Cortex of kidney (tissue), 1 donor: ENCODE measurements at places on chromosomes 5 and 9.

GRCh38 chr9:118954857-118955256, 414.4 kb downstream of the BRINP1 start:
- no peak for DNase-seq

DNA sequence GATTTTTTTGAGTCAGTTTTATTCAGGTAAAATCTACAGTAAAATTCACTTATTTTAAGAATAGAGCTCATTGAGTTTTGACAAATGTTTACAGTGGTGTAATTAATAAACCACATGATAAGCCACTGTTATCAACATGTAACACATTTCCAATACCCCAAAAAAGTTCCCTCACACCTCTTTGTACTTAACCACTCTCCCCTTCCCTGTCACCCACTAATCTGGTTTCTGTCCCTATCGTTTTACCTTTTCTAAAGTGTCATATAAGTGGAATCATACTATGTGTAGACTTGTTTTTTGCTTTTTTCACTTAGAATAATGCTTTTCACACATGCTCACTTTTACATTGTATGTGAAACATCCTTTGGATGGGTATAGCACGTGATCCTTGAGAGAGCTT, 127.2 kb downstream of the KDM4C start:
- no peak for DNase-seq

DNA sequence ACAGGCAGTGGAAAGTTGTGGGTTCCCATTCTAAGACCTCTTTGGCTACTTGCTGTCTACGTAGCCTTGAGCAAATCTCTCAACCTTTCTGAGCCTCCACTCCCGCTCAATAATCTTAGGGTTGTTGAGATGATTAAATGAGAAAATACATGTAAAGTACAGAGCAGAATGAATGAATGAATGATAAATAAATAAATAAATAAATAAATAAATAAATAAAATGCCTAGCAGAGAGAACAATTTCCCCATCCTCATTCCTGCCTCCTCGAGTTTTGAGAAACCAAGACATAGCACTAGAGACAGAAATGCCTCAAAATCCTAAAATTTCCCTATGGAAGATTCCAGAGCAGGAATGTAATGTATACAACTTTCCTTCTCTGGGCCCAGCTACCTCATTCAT, 128.3 kb upstream of the RAD23B start:
- DNase-seq, result no peak

DNA sequence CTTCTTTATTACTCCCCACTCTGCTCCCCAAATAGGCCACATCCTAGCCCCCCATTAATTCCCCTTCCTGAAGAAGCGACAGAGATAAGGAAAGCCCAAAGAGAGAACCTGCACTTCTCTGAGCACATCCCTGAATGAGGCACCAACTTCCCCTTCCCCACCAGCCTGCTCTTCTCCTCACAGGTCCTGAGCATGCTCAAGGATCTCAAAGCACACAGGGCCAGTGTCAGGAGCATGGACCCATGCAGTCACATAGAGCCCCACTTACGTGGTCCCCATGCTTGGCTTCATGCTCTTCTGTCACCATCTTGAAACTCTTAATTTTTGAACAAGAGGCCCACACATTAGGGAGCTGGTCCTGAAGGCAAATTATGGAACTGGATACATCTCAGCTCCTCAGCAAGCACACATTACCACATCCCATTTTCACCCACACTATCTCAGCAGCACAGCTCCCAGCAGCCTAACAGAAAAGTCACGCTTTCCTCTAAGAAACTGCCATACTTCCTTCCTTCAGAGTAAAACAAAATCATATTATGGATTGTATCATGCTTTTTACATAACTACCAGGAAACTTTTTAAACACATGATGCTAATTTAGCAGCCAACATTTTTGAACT, 99.8 kb downstream of the NFIB start:
- DNase-seq, result no peak

DNA sequence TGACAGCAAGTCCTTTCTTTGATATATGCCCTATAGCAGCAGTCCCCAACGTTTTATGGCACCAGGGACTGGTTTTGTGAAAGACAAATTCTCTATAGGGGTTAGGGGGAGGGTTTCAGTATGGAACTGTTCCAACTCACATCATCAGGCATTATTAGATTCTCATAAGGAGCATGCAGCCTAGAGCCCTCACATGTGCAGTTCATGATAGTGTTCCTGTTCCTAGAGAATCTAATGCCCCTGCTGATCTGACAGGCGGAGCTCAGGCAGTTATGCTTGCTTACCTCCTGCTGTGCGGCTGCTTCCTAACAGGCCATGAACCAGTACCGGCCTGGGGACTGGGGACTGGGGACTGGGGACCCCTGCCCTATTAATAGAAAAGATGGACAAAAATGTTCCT, 2.7 kb upstream of the RAPGEF6 start:
- no peak for DNase-seq

- no peak for DNase-seq
Observed at GRCh38 chr5:128264564-128265360, 181.2 kb downstream of the SLC12A2 start.

GRCh38 chr5:19988457-19988856, 457 bp upstream of the CDH18 start:
- DNase-seq, result no peak

DNA sequence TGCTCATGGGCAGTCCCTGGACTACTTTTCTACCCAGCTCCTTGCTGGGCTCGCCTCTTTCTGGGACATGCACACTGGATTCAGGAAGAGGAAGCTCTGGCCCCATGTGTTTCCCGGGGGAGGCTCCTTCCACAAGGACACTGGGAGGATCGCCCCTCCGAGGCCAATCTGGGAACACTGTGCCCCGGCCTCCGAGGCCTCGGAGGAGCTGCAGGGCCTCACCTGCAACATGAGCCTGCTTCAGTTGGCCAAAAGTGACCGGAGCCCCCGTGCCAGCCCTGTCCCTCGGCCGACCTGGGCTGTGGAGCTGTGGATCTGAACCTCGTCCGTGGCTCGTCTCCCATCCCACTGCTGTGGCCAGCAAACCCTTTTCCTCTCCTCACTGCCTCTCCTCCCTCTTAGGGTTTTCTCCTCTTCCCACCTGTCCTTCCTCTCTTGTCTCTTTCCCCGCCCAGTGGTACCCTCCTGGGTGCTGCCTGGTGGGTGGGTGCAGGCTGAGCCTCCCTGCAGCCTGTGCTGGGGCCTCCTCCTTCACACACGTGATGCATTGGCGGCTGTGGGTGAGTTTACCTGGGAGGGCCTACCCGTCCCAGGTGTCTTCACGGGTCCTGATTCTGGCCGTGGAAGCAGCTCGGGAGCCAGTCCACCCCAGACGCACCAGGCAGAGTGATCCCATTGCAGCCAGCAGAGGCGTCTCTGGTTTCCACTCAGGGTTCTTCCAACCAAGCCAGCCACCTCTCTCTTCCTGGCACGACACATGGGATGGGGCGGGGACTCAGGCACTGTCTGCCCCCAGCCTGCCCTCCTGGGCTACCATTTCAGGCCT, 241.8 kb downstream of the CACNA1B start:
- no peak for DNase-seq

DNA sequence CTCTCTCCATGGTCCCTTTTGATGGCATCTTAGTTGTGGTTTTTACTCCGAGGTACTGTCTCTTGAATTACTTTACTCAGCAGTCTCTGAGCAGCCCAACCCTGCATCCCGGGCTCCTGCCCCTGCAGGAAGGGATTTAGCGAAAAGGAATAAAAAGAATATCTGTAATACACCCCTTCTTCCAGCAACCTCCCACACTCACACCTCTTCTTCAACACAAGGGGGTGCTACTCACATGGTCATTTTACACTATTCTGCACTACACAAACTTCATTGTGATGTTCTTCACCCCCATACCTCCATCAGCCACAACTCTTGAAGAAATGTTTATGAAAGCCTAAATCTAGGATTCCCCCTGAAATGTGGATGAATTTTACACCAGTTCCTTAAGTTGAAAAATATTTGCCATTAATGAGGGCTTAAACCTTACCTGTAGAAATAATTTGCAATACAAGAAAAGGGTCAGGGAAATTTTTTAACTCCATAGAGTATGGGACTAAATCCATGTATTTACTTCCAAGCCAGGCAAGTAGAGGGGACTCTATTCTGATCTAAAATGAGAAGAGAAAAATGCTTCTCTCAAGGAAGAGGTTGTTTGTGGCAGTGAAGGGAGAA, 26.0 kb downstream of the TPD52L3 start:
- DNase-seq, result no peak

DNA sequence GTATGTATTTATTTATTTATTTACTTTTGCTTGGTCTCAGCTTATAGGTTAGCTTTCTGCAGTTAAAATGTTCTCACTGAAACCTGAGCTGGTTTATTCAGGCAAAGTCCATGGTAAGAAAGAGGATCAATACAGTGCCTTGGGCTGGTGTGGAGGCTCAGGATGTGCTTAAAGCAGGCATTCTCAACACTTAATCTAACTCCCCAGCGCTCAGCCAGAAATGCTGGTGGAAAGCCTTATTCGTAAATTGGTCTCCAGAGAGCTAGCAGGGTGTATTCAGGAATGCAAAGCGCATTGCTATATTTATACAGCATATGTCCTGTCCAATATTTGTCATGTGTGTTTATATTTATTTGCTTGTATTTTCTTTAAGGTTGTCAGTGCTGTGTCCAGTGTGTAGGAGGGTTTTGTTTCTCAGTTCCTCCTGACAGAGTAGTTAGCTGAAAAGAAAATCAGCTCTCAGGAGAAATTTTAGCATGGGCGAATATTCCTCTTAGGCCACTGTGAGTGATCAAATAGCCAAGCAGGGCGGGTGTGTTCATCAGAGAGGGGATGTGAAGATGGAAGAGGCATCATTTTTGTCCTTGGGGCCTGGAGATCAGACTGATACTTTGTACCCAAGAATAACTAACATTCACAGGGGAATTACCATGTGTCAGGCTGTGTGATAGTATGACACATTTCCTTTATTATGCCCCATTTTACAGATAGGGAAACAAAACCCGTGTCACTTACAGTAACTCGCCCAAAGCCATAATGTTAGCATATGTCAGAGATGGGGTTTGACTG, 65.8 kb downstream of the DOCK2 start:
- DNase-seq, result no peak

GRCh38 chr9:111825468-111826145, 30.9 kb upstream of the SHOC1 start:
- DNase-seq, result no peak

- DNase-seq, result no peak
Observed at GRCh38 chr9:134402182-134402581, 75.9 kb downstream of the RXRA start.

GRCh38 chr9:130288393-130288792, 22.8 kb downstream of the HMCN2 start:
- DNase-seq, result no peak

DNA sequence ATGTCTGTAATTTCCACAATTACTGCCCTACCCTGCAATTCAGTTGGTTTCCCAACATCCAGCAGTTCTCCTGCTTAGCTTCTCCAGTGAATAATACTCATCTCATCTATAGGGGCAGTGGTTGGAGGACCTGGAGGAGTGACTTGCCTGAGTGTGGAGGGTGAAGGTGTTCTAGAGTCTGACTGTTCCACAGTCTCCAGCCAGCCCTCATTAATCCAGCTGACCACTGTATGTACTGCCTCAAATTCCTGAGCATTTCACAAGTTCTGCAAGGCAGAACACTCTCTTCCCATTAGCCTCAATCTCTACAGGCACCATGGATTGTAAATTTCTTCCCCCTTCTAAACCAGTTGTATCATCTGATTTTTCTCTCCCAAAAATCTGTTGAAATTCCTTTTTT, 147.4 kb upstream of the NFIL3 start:
- DNase-seq, result no peak

DNA sequence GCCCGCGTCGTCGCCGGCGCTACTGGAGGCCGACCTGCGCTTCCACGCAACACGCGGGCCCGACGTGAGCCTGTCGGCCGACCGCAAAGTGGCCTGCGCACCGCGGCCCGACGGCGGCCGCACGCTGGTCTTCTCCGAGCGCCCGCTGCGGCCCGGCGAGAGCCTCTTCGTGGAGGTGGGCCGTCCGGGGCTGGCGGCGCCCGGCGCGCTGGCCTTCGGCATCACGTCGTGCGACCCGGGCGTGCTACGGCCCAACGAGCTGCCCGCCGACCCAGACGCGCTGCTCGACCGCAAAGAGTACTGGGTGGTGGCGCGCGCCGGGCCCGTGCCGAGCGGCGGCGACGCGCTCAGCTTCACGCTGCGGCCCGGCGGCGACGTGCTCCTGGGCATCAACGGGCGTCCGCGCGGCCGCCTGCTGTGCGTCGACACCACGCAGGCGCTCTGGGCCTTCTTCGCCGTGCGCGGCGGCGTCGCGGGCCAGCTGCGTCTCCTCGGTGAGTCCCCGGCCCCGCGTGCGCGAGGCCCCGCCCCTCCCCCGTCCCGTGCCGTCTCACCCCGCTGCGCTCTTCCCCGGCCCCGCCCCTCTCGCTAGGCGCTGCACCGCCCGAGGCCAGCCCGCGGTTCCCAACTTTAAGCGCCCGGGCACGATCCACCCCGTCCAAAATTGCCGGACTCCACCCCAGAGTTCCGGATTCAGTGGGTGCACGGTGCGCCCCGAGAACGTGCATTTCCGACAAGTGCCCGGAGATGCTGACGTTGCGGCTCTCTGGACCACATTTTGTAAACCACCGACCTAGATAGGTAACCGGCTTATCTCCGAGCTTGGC, 42.8 kb downstream of the NEURL1B start:
- no peak for DNase-seq

GRCh38 chr5:29367176-29367833, 1826.2 kb upstream of the CDH6 start:
- DNase-seq, result no peak

DNA sequence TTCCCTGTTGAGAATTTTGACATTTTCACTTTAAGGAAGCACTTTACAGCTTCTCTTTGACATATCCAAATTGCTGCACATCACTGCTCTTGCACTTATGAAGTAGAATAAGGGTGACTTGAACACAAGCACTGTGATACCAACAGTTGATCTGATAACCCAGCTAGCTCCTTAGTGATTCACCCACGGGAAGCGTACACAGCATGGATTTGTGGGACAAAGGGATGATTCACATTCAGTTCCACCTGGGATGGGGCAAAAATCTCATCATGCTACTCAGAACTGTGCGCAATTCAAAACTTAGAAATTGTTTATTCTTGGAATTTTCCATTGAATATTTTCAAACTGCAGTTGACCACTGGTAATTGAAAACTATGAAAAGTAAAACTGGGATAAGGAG, 1565.5 kb upstream of the CDH9 start:
- DNase-seq, result no peak

DNA sequence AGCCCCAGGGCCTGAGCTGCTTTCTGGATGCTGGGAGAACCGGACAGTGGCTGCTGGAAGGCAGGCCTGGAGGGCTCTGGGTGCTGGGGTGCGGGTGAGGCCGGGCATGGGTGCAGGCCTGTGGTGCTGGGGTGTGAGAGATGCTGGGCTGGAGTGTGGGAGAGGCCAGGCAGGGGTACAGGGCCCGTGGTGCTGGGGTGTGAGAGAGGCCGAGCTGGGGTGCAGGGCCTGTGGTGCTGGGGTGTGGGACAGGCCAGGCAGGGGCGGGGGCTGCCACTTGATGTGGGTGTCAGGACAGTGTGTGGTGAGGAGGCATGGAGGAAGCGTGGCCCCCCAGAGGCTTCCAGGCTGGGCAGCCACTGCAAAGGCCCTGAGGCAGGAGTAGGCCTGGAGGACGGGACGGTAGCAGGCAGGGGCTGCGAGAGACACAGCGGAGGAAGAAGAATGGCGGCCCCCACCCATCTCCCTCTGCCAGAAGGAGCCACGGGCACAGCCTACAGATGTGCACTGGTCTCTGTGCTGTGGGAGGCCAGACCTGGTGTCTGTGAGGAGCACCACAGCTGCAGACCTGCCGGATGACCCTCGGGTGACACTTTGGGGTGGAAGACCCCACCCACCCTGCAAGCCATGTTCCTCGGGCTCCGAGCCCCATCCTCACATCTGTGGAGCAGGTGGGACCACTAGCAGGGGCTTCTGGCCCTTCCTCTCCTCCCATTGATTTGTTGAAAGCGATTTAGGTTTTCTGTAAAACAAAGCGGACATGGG, 9.3 kb downstream of the NKD2 start:
- no peak for DNase-seq
